Activated naive CD4-positive, alpha-beta T cell treated with anti-CD3 and anti-CD28 coated beads, Interleukin-2, amount 10 ng/mL, durations not matched to agents 5 hours and 36 hours (primary cell): ENCODE measurements at places on chromosomes 13 and 19. TPM values are rescaled to one million over a fixed set of nuclear protein-coding genes. Genes with fewer than 3 reads are reported as not detected.

The KIR2DL1 gene
- total RNA-seq: not detected

The WTIP gene
- total RNA-seq: 0.25 TPM

The LGALS7B gene
- total RNA-seq: not detected

The CD70 gene
- total RNA-seq: 6.7 TPM

The MBD3L3 gene
- total RNA-seq: not detected

The KLC3 gene
- not detected for total RNA-seq

The IGFL2 gene
- not detected for total RNA-seq
